ENCODE measurements at places on chromosomes 6 and 20.

- DNase-seq = no peak
Observed at GRCh38 chr6:2917801-2918445, 14.8 kb upstream of the SERPINB9 start.

- DNase-seq = no peak
Observed at GRCh38 chr20:15767999-15768741, 805.1 kb downstream of the KIF16B start.

GRCh38 chr20:12053353-12053752, 135.7 kb downstream of the BTBD3 start:
- DNase-seq = no peak

GRCh38 chr20:52410731-52411234, 219.2 kb upstream of the ZFP64 start:
- no peak for DNase-seq

- DNase-seq = no peak
Observed at GRCh38 chr20:63322933-63323273, 29.9 kb downstream of the COL20A1 start.

GRCh38 chr6:143699430-143699825, 21.7 kb downstream of the PHACTR2 start:
- no peak for DNase-seq

- no peak for DNase-seq
Observed at GRCh38 chr20:31984981-31985471, 17.1 kb downstream of the XKR7 start.

- no peak for DNase-seq
Observed at GRCh38 chr20:47278907-47279348, 77.6 kb downstream of the ZMYND8 start.

DNA sequence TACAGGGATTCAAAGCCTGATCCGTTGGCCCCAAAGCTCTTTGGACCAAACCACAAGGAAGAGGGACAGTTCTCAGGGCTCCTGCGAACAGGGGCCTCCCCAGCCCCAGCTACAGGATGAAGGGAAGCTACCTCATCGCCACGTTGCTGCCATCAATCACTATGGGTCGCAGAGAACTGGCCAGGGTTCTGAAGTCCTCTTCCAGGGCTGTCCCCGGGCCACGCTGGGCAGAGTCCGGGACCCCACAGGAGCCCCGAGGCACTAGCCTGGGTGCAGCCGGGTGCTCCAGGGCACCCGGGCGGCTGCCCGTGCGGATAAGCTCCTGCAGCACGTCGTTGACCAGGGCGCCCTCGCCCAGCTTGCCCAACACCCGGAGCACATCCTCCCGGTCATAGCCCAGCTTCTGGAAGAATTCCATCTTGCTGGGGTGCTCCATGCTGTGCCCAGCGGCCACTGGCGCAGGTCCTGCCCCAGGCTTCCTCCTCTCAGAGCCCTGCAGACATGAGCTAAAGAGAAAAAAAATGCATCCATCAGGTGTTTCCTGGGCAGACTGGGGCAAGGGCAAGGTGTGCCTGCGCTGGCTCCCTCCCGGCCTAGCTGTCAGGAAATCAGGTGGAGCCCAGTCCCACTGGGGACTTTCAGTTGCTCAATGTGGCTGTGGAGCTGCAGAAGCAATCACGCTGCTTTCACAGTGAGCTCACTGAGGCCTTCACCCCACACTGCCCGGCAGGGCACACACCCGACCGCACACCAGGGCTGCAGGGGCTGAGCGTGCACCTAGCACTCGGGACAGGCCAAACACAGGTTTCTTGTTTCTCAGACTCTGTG, 10.5 kb downstream of the ZC3H12D start:
- DNase-seq = no peak

DNA sequence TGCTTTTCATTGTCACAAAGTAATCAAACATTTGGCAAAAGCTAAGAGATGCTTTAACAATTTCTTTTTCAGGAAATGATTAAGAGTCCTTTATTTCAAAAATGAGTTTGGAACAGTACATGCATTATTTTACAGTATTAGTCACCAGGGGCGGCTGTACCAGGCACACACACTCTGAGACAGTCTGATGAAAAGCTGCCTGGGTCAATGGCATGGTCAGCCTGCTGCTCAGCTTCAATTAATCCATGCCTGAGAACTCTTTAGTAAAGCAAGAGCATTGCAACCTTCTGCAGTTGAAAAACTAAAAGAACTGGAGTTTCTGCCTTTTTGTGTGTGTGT, 105.5 kb downstream of the TULP4 start:
- no peak for DNase-seq

- DNase-seq = no peak
Observed at GRCh38 chr20:58438970-58439808, 50.2 kb downstream of the VAPB start.

DNA sequence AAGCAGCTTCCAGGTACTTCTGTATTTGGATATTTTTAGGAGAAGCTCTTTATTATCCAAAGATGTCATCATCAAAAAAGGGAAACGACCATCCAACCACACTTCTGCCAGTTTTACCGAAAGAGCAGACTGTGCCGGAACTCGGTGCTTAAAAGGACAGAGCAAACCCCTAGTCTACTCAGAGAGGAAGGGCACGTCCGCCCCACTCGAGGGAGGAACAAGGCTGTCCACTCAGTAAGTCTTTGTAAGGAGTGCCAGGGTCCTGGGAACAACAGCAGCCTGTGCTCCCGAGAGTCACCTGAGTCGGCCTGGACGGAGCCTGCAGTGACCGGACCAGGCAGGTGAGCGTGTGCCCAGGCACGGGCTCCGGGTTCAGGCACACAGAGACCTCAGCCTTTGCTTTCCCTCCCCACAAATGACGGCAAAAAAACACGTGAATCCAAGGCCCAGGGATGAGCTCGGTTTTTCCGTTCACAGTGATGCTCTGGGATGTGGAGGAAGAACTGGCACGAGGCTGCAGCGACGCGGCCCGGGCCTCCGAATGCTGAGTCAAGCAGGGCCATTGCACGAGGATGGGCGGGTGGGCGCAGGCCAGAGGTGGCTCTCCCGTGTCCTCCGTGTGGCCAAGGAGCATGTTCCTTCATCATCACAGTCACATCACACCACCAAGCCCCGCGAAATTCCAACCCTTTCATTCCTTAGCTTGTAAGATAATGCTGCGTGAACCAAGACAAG, 17.4 kb upstream of the SLCO4A1 start:
- no peak for DNase-seq

DNA sequence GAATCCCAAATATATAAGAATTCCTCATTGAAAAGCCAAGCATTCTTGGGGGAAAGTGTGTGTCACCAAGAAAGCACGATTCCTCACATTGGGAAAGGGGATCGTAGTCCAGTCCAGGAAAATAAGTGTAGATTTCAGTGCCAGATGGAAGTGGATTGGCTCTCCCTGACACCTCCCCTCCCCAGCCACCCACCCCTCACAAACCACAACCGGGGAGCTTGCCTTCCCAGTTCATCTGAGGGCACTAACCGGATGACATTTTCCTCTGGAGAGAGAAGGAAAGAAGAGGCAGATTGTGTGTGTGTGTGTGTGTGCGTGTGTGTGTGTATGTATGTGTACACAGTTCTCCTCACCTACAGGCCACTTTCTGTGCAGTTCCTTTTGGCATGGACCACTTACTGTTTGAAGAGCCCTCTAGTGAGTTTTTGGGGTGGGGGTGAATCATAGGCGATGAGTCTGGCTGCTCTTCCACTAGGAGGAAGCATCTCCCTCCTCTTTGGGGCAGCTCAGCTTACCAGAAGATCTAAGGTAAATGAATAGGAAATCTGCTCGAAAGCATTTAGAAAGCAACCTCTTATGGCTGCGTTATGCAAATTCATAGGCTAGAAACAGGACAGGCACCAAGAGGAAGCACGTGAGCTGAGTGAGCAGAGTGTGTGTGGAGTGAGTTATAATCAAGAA, 20.8 kb downstream of the DAAM2 start:
- no peak for DNase-seq

DNA sequence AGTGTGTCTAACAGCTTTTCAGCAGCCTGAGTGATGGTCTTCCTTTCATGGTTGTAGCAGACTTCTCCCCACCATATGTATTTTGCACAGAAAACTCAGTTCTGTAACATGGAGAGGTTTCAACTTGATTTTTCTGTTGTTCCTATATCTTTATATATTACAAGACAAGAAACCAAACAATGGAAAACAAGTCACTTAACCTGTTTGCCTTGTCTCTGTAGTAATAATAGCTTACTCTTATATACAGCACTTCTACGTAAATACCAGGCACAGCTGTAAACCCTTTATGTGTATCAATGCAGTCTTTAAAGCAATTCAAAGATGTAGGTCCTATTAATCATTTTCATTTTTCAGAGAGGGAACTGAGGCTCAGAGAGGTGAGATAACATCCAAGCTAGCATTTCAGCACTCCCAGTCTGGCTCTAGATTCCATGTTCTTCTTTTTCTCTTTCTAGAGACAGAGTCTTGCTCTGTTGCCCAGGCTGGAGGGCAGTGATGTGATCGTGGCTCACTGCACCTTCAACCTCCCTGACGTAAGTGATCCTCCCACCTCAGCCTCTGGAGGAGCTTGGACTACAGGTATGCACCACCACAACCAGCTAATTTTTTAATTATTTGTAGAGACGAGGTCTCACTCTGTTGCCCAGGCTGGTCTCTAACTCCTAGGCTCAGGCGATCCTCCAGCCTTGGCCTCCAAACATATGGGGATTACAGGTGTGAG, 90.4 kb downstream of the DTNBP1 start:
- no peak for DNase-seq

Measured in stimulated activated CD8-positive, alpha-beta memory T cell treated with anti-CD3 and anti-CD28 coated beads, Interleukin-4, amount 100 ng/mL, for 1 hour (primary cell).